ENCODE measurements at places on chromosomes 1 and 21. TPM values are rescaled to one million over a fixed set of nuclear protein-coding genes. Genes with fewer than 3 reads are reported as not detected.

The VPS72 gene
- total RNA-seq: 47.5 TPM

The ANXA9 gene
- 1.7 TPM for total RNA-seq

The ARHGEF11 gene
- total RNA-seq: 38.4 TPM

GRCh38 chr1:84347932-84348555 lies 46.5 kb downstream of the SAMD13 start:
- H3K4me1 ChIP-seq: no peaks in the 10 kb centered on the region
- H3K27me3 ChIP-seq: no peaks in the 10 kb centered on the region

DNA sequence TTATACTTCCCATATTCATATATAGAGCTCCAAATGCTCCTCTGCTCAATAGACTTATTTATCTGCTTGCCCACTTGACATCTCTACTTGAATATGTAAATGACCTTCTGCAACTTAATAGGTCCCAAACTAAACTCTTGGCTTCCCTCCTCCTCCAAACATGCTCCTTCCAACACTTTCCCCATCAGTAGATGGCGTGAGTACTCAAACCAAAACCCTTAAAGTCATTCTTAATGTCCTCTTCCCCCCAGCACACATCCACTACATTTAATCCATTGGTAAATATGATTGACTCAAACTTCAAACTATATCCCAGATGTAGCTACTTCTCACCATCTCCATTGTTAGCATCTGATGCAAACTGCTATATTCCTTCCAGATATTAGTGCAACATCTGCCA lies 48.5 kb upstream of the PBX1 start:
- H3K4me1 ChIP-seq: peaks cover 14% of the 10 kb centered on the region
- H3K36me3 ChIP-seq: no peaks in the 10 kb centered on the region
- no peaks in the 10 kb centered on the region for H3K27me3 ChIP-seq
- H3K27ac ChIP-seq: no peak overlapping the region
- H3K4me3 ChIP-seq: no peak overlapping the region
- DNase-seq: no peak

The IL24 gene
- total RNA-seq: not detected

- no peak overlapping the region for H3K27ac ChIP-seq
- no peak overlapping the region for H3K4me3 ChIP-seq
- H3K36me3 ChIP-seq: no peaks in the 10 kb centered on the region
- no peaks in the 10 kb centered on the region for H3K27me3 ChIP-seq
These were observed 367.2 kb upstream of the ST6GALNAC5 start for GRCh38 chr1:76500116-76500515.

The IL12RB2 gene
- total RNA-seq: 0.04 TPM

- DNase-seq: no peak
- H3K27me3 ChIP-seq: peaks cover 4% of the 10 kb centered on the region
- H3K4me3 ChIP-seq: no peak overlapping the region
These were observed 28.8 kb upstream of the SLC19A1 start for GRCh38 chr21:45570826-45571601.

DNA sequence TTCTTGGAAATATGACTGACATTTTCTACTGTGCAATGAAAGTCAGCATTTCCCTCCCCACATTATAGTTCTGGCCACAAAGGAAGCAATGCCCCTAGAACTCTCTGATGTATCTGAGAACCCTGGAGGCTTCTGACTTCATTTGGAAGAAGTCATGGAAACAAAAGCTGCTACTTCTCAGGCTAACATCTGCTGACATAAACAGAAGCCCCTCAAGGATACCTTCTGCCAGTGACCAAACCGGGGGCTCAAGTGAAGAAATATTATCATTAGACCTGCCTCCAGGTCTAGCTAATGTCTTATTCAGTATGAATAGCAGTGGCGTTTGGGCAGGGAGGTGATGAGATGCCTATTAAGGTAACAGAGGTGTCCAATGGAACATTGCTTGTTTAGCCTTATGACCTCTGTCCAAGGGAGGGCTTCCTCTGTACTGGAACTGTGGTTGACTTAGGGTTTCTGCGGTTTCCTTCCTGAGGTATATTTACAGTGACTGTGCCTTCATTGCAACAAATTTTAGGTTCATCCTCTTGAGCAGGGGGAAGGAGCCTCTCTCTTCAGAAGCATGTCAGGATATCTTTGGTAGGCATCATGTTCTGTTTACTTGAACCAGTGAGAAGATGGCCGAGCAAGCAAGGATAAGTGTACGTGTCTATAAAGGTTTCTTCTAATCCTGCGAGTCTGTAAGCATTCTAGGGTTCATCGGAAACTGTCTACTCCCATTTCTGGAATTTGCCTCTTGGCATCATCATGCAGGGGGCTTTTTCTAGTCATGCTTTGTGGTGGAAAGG lies 161.7 kb downstream of the PBX1 start:
- H3K4me1 ChIP-seq: peaks cover 45% of the 10 kb centered on the region
- H3K27me3 ChIP-seq: no peaks in the 10 kb centered on the region
- no peaks in the 10 kb centered on the region for H3K36me3 ChIP-seq

The NR1I3 gene
- total RNA-seq: 0.33 TPM

DNA sequence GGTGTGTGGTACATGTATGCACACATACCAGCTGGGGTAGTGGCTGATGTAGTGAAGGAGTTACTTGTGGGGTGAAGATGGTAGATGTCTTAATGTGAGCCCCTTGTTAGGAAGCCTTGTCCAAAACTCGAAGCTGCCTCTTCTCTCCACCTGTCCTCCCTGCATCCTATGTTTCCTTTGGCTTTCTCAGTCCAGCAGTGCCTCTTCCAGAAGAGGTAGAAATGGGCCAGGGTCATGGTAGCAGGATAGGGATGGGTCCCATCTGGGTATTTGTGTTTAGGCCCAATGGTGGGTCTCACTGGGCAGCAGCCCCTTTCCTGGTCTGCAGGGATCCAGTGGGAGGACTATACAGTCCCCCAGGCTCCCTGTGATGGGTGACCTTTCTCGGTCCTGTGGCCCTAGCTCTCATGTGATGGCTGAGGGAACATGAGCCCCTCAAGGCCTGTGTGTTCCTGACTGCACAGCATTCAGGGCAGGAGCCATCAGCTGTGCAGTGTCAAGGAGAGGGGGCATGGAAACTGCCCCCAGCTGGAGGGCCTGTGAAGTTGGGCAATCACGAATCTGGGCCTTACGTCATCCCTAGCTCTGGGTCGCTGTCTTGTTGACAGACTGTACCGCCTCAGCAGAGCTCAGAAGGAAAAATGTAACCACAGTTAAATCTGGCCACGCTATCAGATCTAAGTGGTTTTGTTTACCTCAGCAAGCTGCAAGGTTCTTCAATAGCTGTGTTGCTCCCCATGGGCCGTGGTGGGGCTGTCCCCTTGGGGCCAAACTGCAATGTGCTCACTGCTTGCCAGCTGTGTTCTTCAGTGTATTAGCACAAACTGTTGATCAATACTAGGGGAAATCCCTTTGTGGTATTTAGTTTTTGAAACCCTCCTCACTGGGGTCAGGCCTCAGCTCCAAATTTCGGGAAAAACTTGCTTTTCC lies 82.7 kb downstream of the NOS1AP start:
- H3K4me1 ChIP-seq: peaks cover 6% of the 10 kb centered on the region
- no peak overlapping the region for H3K27ac ChIP-seq
- DNase-seq: peak; percentile 98
- H3K27me3 ChIP-seq: no peaks in the 10 kb centered on the region
- H3K4me3 ChIP-seq: no peak overlapping the region
- H3K36me3 ChIP-seq: no peaks in the 10 kb centered on the region

The SLC30A1 gene
- total RNA-seq: 8.1 TPM

DNA sequence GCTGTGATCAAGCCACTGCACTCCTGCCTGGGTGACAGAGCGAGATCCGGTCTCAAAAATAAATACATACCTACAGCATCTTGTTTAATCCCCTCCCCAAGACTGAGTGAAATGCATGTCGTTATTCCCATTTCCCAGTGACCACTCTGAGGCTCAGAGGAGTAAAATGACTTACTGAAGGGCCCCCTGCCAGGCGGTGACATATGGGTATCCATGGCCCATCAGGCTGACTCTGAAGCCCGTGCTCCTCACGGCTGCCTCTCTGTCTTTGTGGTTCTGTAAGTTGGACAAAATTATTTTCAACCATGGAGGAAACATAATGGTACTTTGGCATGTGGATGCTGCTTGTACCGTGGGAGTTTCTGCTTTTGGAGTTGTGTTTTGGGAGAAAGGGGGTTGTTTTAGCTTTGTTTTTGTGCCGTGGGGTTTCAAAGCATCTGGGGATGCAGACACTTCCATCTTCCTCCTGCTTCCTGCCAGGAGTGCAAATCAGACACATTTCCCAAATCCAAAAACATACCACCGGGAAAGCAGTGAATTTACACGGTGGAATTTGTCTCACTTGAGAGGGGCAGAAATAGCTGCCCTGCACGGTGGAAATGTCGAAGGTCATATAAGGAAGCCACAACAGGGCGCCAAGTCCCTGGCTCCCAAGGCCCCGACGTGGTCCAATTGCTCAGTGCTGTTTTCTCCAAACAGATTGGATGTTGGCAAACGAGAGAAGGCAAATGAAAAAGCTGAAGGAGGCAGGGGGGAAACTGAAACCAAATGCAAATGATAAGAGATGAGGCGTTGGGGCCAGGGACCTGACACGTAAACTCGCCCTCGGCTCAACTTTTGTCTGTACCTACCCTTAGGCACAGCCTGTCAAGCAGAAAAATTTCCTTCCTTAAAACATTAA lies 17.1 kb upstream of the PINK1 start:
- H3K4me3 ChIP-seq: no peak overlapping the region
- H3K27me3 ChIP-seq: no peaks in the 10 kb centered on the region
- H3K4me1 ChIP-seq: no peaks in the 10 kb centered on the region

GRCh38 chr1:203778789-203779188 lies 13.8 kb downstream of the LAX1 start:
- DNase-seq: no peak
- H3K4me3 ChIP-seq: no peak overlapping the region
- H3K27me3 ChIP-seq: no peaks in the 10 kb centered on the region
- no peaks in the 10 kb centered on the region for H3K36me3 ChIP-seq
- no peaks in the 10 kb centered on the region for H3K4me1 ChIP-seq

The CDKN2C gene
- total RNA-seq: 0.39 TPM

The NPR1 gene
- total RNA-seq: 1.4 TPM

DNA sequence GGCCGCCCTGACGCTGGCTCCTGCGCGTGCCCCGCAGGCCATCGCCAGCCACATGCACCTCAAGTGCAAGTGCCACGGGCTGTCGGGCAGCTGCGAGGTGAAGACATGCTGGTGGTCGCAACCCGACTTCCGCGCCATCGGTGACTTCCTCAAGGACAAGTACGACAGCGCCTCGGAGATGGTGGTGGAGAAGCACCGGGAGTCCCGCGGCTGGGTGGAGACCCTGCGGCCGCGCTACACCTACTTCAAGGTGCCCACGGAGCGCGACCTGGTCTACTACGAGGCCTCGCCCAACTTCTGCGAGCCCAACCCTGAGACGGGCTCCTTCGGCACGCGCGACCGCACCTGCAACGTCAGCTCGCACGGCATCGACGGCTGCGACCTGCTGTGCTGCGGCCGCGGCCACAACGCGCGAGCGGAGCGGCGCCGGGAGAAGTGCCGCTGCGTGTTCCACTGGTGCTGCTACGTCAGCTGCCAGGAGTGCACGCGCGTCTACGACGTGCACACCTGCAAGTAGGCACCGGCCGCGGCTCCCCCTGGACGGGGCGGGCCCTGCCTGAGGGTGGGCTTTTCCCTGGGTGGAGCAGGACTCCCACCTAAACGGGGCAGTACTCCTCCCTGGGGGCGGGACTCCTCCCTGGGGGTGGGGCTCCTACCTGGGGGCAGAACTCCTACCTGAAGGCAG lies 23.4 kb upstream of the ARF1 start:
- H3K36me3 ChIP-seq: no peaks in the 10 kb centered on the region
- H3K27me3 ChIP-seq: peaks cover 65% of the 10 kb centered on the region
- H3K4me3 ChIP-seq: no peak overlapping the region
- DNase-seq: no peak

GRCh38 chr1:185530215-185530614 lies 204.0 kb upstream of the HMCN1 start:
- H3K27ac ChIP-seq: no peak overlapping the region
- no peaks in the 10 kb centered on the region for H3K36me3 ChIP-seq
- DNase-seq: no peak
- H3K4me1 ChIP-seq: peaks cover 16% of the 10 kb centered on the region
- no peaks in the 10 kb centered on the region for H3K27me3 ChIP-seq

DNA sequence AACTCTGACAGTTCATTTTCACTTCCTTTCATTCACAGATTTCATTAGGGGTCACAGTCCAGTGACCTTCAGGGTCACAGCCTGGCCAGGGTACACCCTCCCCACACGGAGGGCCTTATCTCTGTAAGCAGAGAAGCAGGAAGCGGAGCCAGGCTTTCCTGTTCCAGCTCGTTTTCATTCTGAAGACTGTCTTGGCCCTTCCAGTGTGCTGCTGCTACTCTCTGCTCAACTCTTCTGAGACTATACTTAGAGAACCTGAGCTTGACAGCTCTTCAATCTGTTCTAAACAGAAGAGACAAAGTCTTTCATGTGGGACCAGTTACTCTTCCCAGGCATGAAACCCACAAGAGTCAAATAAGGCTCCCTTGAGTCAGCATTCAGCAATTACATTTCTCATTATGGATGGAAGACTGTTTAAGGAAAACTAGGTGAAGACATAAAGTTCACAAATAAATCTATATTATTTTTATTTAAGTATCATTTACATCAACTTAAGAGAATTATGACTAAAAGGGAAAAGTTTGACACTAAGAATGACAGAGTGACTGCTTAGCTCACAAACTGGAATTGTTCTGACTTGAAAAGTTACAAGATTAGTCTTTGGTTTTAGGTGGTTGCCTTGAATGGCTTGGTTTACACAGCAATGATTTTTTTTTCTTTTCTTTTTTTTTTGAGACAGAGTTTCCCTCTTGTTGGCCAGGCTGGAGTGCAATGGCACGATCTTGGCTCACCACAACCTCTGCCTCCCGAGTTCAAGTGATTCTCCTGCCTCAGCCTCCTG lies 4.8 kb upstream of the TDRD10 start:
- H3K27ac ChIP-seq: peak overlapping the region; percentile 81
- H3K4me1 ChIP-seq: peaks cover 35% of the 10 kb centered on the region
- no peaks in the 10 kb centered on the region for H3K36me3 ChIP-seq
- DNase-seq: peak; percentile 56
- H3K27me3 ChIP-seq: peaks cover 34% of the 10 kb centered on the region

GRCh38 chr1:234396871-234397270 lies 23.6 kb downstream of the COA6 start:
- no peaks in the 10 kb centered on the region for H3K27me3 ChIP-seq
- H3K36me3 ChIP-seq: peaks cover 22% of the 10 kb centered on the region
- H3K4me1 ChIP-seq: no peaks in the 10 kb centered on the region

The PRSS38 gene
- not detected for total RNA-seq

DNA sequence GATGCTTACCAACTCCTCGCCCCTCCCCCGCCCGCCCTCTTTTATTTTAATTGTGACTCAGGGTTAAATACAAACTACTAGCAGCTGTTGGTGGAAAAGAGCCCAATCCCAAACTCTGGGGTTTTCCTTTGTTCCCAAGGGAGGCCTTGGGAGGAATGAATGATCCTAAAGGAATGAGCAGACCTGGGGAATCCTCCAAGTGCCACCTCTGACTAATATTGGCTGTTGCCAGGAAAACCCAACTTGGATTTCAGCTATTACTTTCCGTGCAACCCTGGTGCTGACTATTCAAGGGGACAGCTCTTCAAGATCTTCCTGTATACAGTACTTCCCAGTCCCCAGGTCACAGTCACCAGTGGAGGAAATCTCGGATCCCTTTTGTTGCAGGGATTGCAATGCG lies 1.3 kb upstream of the S100A10 start:
- H3K4me3 ChIP-seq: no peak overlapping the region
- no peaks in the 10 kb centered on the region for H3K36me3 ChIP-seq
- H3K4me1 ChIP-seq: no peaks in the 10 kb centered on the region
- no peak for DNase-seq
- H3K27ac ChIP-seq: no peak overlapping the region

- peaks cover 7% of the 10 kb centered on the region for H3K4me1 ChIP-seq
- DNase-seq: peak; percentile 5
- no peak overlapping the region for H3K4me3 ChIP-seq
- no peaks in the 10 kb centered on the region for H3K36me3 ChIP-seq
These were observed 39.4 kb upstream of the CCDC27 start for GRCh38 chr1:3712573-3713535.

All from cardiac muscle cell (in vitro differentiated cells and primary cell).